ENCODE measurements at places on chromosomes 4 and X.
A peak's percentile ranks its signal among the peaks of the same experiment; 100 is the strongest.

DNA sequence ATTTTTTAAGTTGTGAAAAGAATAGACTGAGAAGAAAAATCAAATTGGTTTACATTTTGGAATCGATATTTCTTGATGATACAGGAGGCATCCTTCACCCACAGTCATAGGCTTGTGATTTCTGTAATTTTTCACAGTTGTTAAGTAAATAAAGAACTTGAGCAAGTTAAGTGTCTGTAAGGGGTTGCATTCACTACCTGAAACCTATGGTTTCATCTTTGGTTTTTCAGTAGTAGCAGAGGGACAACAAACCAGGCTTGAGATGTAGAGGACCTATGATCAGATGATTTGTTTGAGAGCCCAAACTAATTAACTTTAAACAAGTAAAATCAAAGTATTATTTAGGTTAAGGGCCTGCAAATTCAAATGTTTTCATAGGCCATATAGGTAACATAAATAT is 175.6 kb downstream of the KLHL4 start:
- DNase-seq, result no peak

GRCh38 chr4:145482209-145483037 is 770 bp downstream of the SMAD1 start:
- peak; percentile 38 for DNase-seq

DNA sequence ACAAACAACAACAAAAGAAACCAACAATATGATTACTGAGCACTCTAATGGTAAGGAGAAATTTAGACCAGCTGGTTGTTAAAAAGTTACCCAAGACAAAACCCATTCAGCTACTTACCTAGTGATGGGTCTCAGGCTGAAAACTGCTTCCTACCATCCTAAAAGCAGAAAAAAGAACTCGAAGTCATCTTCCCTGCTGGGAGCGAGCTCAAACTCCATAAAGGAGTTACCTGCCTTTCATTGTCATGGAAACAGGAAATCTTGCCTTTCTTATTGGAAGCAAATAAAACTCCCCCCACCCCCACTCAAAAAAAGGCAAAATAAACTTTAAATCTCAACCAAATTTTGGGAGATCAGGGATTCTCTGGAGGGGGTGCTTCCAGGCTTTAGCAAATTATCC is 1478.3 kb downstream of the C4orf33 start:
- no peak for DNase-seq

GRCh38 chr4:180134091-180134866 is 2108.9 kb upstream of the TENM3 start:
- DNase-seq, result no peak

DNA sequence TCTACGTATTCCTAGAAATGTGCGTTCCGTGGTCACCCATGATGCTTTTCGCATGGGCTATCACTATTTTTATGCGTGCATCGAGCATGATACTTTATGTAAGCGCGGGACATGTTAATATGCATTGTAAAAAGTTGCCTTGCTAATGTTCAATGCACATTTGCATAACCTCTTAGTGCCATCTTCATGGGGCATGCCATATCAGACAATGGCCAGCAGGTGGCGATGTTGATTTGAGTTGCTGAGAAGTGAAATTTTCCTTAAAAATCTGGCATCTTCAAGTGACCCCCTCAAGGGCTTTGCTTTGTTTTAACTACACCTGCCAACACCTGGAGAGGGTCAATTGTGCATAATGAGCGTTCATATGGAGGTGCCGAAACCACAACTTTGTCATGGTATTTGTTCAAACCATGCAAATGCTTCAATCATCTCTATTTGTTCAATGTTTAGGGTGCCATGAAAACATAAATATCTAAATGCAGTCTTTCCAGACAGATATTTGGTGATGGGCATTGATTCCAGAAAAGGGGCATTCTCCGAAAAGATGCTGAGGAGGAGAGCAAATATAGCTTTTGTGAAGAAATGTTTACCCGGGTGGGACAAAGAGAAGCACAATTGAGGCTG is 833.9 kb upstream of the PRKX start:
- peak; percentile 5 for DNase-seq

- no peak for DNase-seq
Observed at GRCh38 chr4:61336916-61337315, 136.8 kb downstream of the ADGRL3 start.

GRCh38 chrX:10875995-10876394 is 235.1 kb upstream of the HCCS start:
- no peak for DNase-seq

- DNase-seq, result no peak
Observed at GRCh38 chr4:187172340-187172761, 448.7 kb upstream of the FAT1 start.

GRCh38 chrX:153587342-153587741 is 11.6 kb downstream of the CCNQ start:
- DNase-seq, result no peak

DNA sequence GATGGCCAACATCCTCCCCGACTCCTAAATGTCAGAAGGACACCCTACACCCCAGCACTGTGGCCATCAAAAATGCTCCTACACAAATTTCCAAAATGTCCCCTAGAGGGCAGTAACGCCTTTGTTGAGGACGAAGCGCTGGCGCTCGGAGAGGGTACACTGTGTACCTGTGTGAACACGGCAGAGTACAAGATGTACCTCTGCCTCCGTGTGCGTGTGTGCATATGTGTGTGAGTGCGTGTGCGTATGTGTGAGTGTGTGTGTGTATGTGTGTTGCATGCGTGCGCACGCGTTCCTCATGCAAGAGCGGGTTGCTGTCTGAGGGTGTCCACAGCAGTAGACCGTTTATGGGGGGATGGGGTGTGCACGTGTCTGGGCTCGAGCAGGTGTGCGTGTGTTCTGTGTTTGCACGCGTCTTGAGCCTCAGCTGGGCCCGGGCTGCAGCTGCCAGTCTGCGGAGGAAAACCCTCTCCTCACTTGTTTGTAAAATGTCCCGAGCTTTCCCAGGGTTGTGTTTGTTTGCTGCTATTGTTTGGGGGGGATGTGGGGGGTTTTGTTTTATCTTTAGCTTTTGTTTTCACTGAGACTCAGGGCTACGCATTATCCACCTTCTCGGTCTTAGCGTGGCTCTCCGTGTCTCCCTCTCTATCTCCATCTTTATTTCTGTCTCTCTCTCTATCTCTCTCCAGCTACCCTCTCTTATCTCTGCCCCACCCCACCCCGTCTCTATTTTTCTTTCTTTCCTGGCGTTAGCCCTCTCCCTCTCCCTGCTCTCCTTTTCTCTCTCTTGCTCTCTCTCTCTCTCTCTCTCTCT is 10.4 kb upstream of the TSPYL2 start:
- peak; percentile 36 for DNase-seq

DNA sequence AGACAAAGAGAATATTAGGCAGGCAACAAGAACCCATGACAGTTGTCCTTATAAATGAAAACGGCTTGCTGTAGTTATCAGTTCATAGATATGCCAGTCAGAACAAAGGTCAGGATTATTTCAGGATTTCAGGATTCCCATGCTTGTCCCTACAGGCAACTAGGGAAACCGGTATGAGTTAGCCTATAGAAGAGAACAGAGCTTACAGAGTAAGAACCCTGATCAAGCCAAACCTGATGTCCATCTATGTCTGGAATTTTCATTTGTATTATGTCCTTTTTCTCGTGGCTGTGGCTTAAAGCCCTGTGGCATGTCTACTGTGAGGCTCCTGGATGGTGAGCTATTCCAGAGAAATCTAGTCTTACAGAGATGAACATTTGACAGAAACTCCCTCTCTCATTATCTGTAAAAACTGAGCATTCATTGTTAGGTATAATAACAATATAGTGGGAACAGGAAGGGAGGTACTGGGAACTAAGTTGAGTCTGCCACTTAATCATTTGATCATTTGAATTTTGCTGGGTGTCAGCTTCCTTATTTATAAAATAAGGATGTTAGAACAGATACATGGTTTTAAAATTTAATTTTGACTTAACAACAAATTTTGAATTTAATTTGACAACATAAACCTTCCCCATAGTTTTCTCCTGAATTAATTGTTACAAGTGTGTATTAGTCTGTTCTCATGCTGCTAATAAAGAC is 129.5 kb upstream of the KLF3 start:
- DNase-seq, result no peak

GRCh38 chr4:133084421-133084820 is 64.7 kb upstream of the PCDH10 start:
- no peak for DNase-seq

- no peak for DNase-seq
Observed at GRCh38 chr4:33494150-33494549, 2750.2 kb downstream of the ARAP2 start.

DNA sequence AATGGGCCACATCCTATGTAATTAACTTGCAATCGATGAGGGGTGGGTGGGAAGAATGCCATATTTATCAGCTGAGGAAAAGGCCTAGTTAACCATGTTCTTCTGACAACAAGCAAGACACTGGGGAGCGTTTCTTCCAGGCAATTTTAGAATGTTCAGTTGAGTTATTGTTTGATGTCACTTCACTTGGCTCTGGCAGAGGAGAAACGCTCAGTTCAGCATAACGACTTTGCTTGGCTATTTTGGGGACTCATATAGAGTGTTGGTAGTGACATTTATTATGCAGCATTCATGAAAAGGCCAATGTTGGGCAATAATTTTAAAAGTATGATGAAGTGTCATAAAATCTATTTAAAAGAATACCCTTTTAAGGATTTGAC is 648 bp downstream of the SYNPO2 start:
- DNase-seq, result no peak

- no peak for DNase-seq
Observed at GRCh38 chr4:35167385-35167784, 1076.9 kb downstream of the ARAP2 start.

DNA sequence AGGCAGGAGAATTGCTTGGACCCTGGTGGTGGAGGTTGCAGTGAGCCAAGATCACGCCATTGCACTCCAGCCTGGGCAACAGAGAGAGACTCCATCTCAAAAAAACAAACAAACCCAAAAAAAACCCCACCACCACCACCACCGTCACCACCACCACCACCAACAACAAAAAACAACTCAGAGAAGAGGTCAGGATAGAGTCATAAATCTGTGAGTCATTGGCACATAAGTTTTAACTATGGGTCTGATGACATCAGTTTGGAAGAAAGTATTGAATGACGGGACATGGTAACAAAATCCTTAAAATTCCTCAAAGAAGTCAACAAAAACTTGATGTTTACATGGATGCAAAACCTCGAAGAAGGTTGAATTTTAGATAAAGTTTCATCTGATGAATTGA is 288.0 kb upstream of the SFRP2 start:
- DNase-seq, result no peak

DNA sequence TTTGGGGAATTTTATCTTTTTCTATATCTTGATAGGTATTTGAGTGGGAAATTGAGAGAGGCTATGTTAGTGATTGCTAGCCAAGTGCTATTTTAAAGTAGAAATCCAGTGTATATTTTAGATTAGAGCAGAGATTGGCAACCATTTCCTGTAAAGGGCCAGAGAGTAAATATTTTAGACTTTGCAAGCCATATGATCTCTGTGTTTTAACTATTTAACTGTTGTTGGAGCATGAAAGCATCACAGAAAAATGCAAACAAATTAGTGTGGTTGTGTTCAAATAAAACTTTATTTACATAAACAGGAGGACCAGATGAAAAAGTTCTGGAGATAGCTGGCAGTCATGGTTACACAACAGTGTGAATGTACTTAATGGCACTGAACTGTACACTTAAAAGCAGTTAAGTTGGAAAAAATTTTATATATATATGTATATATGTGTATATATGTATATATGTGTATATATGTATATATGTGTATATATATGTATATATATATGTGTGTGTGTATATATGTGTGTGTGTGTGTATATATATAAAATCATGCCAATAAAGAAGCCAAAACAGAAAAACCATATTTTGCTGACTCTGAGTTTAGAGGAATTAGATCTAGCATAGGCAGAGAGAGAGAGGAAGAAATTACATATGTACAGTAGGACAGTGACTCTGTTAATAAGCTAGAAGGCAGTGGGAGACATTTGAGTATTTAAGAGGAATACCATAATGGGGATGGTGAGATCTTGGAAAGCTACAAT is 83.4 kb downstream of the TMEM164 start:
- DNase-seq, result no peak

GRCh38 chrX:112120721-112121120 is 38.1 kb upstream of the TRPC5 start:
- no peak for DNase-seq
